Regular cardiac myocyte (primary cell): ENCODE measurements at places on chromosomes 12 and 14. TPM values are rescaled to one million over a fixed set of nuclear protein-coding genes. Genes with fewer than 3 reads are reported as not detected.

The FOXM1 gene
- total RNA-seq: 0.28 and 12.5 TPM in 2 replicates

The TAS2R31 gene
- total RNA-seq: 2.5 and 5.6 TPM in 2 replicates

The TRMT61A gene
- total RNA-seq: 6.5 and 11.1 TPM in 2 replicates

The KRT6C gene
- total RNA-seq: not detected in 2 replicates

The CNPY2 gene
- total RNA-seq: 93.0 and 106 TPM in 2 replicates

The TDRD9 gene
- total RNA-seq: 0.58 and 2.5 TPM in 2 replicates

The POLE gene
- total RNA-seq: 13.0 and 31.4 TPM in 2 replicates

The CAPZA3 gene
- total RNA-seq: not detected in 2 replicates

The KITLG gene
- 51.6 and 64.3 TPM in 2 replicates for total RNA-seq

The DNAH10 gene
- 0.58 and 20.0 TPM in 2 replicates for total RNA-seq

The OTX2 gene
- total RNA-seq: not detected in 2 replicates

The STXBP6 gene
- 7.7 and 16.1 TPM in 2 replicates for total RNA-seq

The DBX2 gene
- total RNA-seq: not detected in 2 replicates

The CACNA2D4 gene
- total RNA-seq: under 0.01 and 0.38 TPM in 2 replicates

The MGST1 gene
- 54.4 and 104 TPM in 2 replicates for total RNA-seq

The NPAS3 gene
- total RNA-seq: under 0.01 and 0.85 TPM in 2 replicates

The P2RX7 gene
- total RNA-seq: under 0.01 and 1.1 TPM in 2 replicates

The SLC15A4 gene
- 64.4 and 97.2 TPM in 2 replicates for total RNA-seq

The PRH2 gene
- 0.19 TPM in 1 of 2 replicates, not detected in the other for total RNA-seq

The INSM2 gene
- total RNA-seq: under 0.01 TPM in 1 of 2 replicates, not detected in the other

The FSCB gene
- total RNA-seq: under 0.01 and 0.19 TPM in 2 replicates

The RFLNA gene
- total RNA-seq: 2.3 and 43.1 TPM in 2 replicates

The GALNT9 gene
- 0.19 and 0.28 TPM in 2 replicates for total RNA-seq

The LRRC9 gene
- not detected in 2 replicates for total RNA-seq

The OR6C70 gene
- total RNA-seq: not detected in 2 replicates

The RHEBL1 gene
- 0.56 and 1.2 TPM in 2 replicates for total RNA-seq

The OR5AU1 gene
- not detected in 2 replicates for total RNA-seq

The RXYLT1 gene
- total RNA-seq: 17.8 and 21.5 TPM in 2 replicates

The CCNB1IP1 gene
- 27.6 and 60.9 TPM in 2 replicates for total RNA-seq

The SMCO2 gene
- not detected in 2 replicates for total RNA-seq

The PKP2 gene
- 0.38 and 8.2 TPM in 2 replicates for total RNA-seq

The ASCL1 gene
- total RNA-seq: not detected in 2 replicates

The TMEM30B gene
- under 0.01 and 0.56 TPM in 2 replicates for total RNA-seq

The GPR137C gene
- 0.56 and 0.58 TPM in 2 replicates for total RNA-seq

The ARHGAP5 gene
- 89.9 and 100 TPM in 2 replicates for total RNA-seq

The CABP1 gene
- 10.7 and 16.1 TPM in 2 replicates for total RNA-seq

The CMA1 gene
- total RNA-seq: not detected in 2 replicates

The SERPINA6 gene
- total RNA-seq: not detected in 2 replicates

The OR10AD1 gene
- total RNA-seq: not detected in 2 replicates

The MYH7 gene
- not detected in 2 replicates for total RNA-seq

The ZNF219 gene
- total RNA-seq: 0.58 and 4.8 TPM in 2 replicates

The EPYC gene
- not detected in 2 replicates for total RNA-seq

The ST8SIA1 gene
- total RNA-seq: under 0.01 and 0.28 TPM in 2 replicates

The RD3L gene
- total RNA-seq: not detected in 2 replicates

The IL26 gene
- under 0.01 TPM in 1 of 2 replicates, not detected in the other for total RNA-seq

The FAM222A gene
- under 0.01 and 0.38 TPM in 2 replicates for total RNA-seq

The RPS6KA5 gene
- total RNA-seq: 0.56 and 1.2 TPM in 2 replicates
